Left renal cortex interstitium (tissue), 4 donors: ENCODE measurements at places on chromosomes 6 and 20. TPM values are rescaled to one million over a fixed set of nuclear protein-coding genes. Genes with fewer than 3 reads are reported as not detected.

Gene ZNF217
- polyA plus RNA-seq, result 35.7 TPM

Gene OPN5
- 1.1 TPM for polyA plus RNA-seq

Gene SSR1
- 133 TPM for polyA plus RNA-seq

Gene TUBB2B
- polyA plus RNA-seq, result 121 TPM

Gene DNAAF9
- 35.9 TPM for polyA plus RNA-seq

Gene KCNK17
- 0.40 TPM for polyA plus RNA-seq

Gene DEFB132
- 0.10 TPM for polyA plus RNA-seq

Gene AIF1
- polyA plus RNA-seq, result 92.7 TPM

Gene TSBP1
- polyA plus RNA-seq, result not detected

Gene MAFB
- 134 TPM for polyA plus RNA-seq

Gene MUC21
- polyA plus RNA-seq, result not detected

Gene MROH8
- polyA plus RNA-seq, result 7.1 TPM

Gene PSORS1C2
- polyA plus RNA-seq, result not detected

Gene NT5E
- polyA plus RNA-seq, result 3.4 TPM

Gene RGS17
- polyA plus RNA-seq, result 3.2 TPM
